ENCODE measurements at places on chromosomes 6 and 20.

DNA sequence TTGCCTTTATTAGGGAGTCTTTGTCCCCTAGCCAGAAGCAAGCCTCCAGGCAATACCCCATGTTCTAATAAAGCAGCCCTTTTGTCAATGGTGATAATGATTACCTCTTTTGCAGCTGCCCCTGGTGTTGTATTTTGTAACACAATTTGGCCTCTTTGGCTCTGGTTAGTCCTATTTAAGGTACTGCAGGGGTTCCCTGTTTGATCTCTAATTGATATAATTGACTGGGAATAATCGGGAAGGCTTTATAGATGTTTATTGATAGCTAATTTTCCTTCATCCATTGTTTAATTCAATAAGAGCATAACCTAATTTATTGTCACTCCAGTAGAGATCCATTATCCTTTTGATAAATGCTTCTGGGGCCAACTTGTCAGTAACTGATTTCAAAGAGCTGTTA, 537.2 kb downstream of the PKHD1 start:
- no peak for DNase-seq

GRCh38 chr6:90256698-90257485, 39.8 kb downstream of the BACH2 start:
- DNase-seq = no peak

GRCh38 chr6:6003621-6004366, 2.9 kb downstream of the NRN1 start:
- DNase-seq = peak; percentile 30

DNA sequence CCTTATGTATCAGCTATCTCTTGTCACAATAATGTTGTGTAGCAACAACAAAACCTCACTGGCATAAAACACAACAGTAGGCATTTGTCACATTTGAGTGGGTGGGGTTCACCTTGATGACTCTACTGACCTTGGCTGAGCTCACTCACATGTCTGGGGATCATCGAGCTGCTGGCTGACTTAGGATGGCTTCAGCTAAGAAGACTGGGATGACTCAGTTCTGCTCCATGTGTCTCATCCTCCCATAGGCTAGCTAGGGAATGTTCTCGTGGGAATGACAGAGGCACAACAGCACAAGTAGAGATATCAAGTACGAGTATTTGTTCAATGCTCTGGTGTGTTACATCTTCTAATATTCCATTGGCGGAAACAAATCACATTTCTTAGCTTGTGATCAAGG, 167.9 kb downstream of the PLCB1 start:
- no peak for DNase-seq

Data from NCI-H1105 treated with DMSO at 0.1 percent for 48 hours (cell line).